ENCODE measurements at places on chromosomes 16 and 17.

DNA sequence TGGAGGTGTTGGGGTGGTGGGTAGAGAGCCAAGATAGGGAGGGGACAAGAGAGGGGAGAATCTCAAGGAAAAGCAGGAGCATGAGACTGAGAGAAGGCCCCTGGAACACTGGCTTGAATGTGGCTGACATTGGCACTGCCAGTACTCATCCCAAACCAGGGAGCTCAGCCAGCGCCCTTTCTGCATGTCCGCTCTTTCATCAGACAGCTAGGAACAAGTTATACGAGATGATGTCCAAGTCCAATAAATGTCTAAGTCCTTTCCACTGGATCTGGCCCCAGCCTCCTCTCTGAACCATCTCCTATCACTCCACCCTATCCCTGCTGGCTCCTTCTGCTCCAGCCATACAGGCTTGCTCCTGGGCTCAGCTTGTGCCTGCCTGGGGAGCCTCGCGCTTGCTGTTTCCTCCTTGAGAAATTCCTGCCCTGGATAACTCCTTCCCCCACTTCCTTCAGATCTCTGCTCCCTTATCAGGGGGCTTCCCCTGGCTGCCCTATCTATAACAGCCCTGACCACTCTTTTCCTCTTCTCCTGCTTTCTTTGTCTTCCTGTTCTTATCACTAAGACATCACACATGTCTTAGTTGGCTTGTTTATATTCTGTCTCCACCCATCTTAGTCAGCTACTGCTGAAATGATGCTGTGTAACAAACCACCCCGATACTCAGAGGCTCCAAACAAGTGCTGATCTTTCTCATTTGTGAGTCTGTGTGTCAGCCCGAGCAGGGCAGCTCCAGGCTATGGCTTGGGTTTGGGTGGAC is 37.1 kb upstream of the MEOX1 start:
- no peak for DNase-seq

- no peak for DNase-seq
These were observed 77.3 kb upstream of the CDH5 start for GRCh38 chr16:66289051-66289680.

- DNase-seq = no peak
These were observed 36.5 kb downstream of the CYTH1 start for GRCh38 chr17:78745407-78746088.

DNA sequence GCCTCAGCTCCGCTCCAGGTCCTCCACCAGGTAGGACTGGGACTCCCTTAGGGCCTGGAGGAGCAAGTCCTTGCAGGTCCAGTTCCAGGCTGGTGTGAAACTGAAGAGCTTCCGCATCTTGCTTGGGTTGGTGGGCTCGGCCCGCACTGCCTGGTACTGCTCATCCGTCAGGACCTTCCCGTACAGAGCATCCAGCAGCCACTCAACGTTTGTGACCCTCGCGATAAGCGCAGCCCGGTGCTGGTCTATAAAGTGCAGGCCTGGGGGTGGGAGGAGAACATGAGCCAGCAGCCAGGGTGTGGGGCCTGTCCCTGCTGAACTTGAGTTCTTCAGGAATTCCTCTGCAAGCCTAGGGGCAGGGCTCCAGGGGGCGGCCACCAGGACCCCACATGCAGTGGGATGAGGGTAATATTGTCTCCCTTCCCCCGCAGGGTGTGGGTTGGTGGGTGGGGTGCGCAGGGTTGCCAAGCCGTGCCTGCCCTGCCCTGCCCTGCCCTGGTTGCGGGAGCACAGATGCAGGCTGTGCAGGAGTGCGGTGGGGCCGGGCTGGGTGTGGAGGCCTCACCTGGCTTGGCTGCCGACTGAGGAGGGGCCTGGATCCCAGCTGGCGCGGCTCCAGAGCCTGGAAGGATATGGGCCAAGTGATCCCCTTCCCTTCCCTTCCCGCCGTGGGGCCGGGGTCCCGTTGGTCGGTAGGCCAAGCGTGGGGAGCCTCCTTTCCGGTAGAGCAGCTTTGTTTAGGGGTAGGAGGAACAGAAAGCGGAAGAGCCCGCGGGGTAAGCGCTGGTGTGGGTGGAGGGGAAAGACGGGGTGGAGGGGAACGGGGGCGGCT is 762 bp downstream of the PYCARD start:
- no peak for DNase-seq

DNA sequence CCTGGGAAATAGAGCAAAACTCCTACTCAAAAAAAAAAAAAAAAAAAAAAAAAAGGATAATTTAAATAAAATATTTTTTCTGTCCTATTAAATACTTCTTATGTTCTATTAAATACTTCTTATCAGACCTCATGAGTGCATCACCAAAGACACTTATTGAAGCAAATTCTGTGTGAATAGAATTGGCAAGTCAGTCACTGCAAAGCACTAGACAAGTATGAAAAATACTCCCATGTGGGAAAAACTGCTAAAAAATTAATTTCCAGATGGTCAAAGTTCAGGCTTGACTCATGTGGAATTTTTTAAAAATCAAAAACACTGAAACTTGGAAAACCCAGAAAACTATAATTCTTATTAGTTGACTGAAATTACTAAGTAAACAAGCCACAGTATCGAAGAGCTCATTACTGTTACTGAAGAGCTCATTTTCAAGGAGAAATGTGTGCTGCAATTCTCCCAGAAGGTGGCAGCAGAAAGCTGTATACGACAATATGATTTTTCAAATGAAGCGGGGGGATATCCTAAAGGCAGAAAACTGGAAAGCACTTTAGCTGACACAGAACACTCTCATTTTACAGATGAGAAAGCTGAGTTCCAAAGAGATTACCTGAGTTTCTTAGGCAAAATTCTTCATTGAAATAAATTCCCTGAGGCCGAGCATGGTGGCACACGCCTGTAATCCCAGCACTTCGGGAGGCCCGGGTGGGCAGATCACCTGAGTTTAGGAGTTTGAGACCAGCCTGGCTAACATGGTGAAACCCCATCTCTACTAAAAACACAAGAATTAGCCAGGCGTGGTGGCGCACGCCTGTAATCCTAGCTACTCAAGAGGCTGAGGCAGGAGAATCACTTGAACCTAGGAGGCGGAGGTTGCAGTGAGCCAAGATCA is 15.9 kb upstream of the FBXO47 start:
- no peak for DNase-seq

- DNase-seq = no peak
These were observed at the start of gene TAC4 for GRCh38 chr17:49848019-49848473. TSS of gene TAC4 (minus strand) at chr17:49848069. CDS start at chr17:49848017, 52 bp downstream.

- no peak for DNase-seq
These were observed 24.8 kb upstream of the ARHGAP23 start for GRCh38 chr17:38403491-38403890.

DNA sequence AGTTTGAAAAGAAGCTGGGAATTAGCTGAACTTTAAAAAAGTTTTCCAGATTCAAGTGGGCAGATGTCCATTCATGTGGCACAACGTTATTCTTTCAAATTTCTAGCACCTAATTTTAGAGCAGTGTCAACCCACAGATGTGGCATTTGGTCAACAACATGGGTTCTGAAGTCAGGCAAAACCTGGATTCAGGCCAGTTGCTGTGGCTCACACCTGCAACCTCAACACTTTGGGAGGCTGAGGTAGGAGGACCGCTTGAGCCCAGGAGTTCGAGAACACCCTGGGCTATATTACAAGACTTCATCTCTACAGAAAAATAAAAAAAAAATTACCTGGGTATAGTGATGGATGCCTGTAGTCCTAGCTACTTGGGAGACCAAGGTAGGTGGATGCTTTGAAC is 380.2 kb upstream of the SALL1 start:
- no peak for DNase-seq

DNA sequence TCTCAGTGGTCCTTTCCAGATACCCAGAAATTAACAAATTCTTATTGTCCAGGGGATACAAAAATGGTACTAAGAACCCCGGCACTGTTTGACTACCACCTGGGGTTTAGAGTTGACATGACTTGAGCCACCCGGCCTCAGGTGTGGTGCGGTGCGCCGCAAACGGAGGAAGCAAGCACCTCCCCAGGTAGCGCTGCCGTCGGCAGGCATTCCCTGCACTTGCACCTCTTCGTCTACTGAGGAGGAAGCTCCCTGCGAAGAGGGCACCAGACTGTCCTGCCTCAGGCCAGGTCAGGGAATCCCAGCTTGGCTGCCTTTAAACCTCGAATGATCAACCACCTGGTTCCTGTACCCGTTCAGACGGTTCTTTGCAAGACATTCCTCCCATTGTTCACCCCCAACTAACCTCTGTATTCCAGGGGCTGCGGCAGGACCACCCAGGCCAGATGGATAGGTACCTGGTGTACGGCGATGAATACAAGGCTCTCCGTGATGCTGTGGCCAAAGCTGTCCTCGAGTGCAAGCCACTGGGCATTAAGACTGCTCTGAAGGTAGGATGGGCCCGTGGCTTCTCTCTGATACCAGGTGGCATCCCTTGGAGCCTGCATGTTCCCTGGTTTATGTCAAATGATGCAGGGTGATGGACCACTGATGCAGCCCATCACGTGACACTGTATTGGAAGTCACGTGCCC is 40.8 kb upstream of the ENDOV start:
- no peak for DNase-seq

DNA sequence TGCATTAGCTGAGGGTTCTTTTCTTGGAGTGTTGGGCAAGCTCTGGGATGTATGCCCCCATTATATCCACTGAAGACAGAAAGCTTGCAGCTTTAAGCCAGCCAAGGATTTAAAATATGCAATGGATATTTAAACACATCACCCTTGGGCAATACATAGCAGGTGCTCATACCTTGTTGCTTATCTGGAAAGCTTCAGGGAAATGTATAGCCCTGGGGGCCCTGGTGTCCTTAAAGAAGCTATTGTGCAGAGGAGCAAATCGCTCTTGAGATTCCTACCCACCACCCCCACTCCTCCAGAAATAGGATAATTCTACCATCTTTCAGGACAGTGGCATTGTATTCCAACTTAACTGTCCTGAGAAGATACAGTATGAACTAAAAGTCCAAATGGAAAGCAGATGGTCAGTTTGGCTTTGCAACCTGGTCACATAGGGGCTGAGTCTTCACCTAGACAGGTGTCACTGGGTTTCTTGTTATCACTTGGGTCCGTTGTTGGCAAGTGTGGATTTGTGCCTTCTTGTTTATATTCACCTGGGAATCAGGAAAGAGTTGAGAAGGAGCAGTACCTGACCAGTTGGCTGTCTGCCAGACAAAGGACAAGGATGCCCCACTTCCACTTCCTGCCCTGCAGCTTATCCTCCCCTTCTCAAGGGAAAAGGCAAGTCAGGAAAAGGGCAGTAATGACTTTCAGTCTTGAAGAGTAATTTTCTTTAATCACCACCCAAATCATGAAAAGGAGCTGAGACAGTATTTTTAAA is 3.4 kb downstream of the ANKRD40CL start:
- DNase-seq = no peak

- DNase-seq = no peak
These were observed 4.4 kb upstream of the SLC47A2 start for GRCh38 chr17:19720631-19721426.

- no peak for DNase-seq
These were observed 78.0 kb downstream of the YPEL2 start for GRCh38 chr17:59409336-59410048.

Measured in left renal cortex interstitium (tissue), 4 donors.